ENCODE measurements at places on chromosomes 12 and 14. TPM values are rescaled to one million over a fixed set of nuclear protein-coding genes. Genes with fewer than 3 reads are reported as not detected.

OGFOD2 gene
- total RNA-seq = 14.7 TPM

FAM186B gene
- 0.36 TPM for total RNA-seq

AKAP6 gene
- total RNA-seq = 4.4 TPM

CLEC4C gene
- total RNA-seq = not detected

ADAMTS20 gene
- not detected for total RNA-seq

BAZ1A gene
- total RNA-seq = 34.6 TPM

LIN7A gene
- 0.56 TPM for total RNA-seq

- ATAC-seq = no peak
These were observed 179.3 kb downstream of the ADCK1 start for GRCh38 chr14:77979171-77979570.

- no peak for ATAC-seq
These were observed 69.1 kb downstream of the ASCL4 start for GRCh38 chr12:107843351-107844311.

DNA sequence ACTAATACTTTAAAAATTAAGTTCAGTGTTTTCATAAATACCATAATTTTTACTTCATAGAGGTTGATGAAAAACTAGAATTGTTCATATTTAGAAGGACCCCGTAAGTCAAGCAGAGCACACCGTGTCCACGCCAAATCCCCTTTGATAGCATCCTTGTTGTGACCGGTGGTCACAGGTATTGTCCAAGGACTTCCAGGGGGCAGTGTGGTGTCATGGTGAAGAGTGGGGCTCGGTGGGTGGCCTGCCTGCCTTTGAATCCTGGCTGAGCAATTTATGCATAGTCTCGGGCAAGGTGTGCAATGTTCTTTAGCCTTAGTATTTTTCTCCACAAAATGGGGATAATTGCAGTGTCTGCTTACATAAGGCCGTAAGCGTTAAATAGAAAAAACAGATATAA is 169.9 kb downstream of the KTN1 start:
- ATAC-seq = no peak

- no peak for ATAC-seq
These were observed 10.0 kb downstream of the SMIM41 start for GRCh38 chr12:52089491-52089890.

DNA sequence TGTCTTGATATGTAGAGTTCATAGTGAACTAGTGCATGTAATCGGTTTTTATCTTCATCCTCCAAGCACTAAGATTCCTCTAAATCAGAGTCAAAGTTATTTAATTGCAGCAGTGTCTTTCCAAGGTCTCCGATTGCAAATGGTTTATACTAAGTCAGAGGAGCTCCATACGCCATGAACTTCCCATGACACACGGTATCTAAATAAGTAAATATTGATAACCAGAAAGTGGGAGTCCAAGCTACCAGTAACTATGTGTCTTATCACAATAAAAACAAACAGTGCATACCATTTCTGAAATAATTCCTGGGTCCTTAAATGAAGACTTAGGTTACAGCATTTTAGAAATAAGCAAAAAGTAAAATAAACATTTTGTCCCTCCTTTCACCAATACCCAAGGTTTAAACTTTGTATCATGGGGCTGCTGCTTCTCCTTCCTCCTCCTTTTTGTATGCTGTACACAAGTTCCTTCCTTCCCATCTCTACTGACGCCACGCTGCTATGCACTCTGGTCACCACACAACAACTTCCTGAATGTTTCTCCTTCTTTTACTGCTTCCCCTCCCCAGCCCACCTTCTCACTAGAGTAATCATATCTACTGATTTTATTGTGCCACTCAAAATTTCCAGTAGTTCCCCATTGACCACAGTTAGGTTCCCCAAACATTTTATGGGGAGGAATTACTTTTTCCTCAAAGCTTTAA is 10.7 kb downstream of the NR1H4 start:
- no peak for ATAC-seq

GRCh38 chr12:115374480-115375185 is 690.7 kb upstream of the TBX3 start:
- no peak for ATAC-seq

DNA sequence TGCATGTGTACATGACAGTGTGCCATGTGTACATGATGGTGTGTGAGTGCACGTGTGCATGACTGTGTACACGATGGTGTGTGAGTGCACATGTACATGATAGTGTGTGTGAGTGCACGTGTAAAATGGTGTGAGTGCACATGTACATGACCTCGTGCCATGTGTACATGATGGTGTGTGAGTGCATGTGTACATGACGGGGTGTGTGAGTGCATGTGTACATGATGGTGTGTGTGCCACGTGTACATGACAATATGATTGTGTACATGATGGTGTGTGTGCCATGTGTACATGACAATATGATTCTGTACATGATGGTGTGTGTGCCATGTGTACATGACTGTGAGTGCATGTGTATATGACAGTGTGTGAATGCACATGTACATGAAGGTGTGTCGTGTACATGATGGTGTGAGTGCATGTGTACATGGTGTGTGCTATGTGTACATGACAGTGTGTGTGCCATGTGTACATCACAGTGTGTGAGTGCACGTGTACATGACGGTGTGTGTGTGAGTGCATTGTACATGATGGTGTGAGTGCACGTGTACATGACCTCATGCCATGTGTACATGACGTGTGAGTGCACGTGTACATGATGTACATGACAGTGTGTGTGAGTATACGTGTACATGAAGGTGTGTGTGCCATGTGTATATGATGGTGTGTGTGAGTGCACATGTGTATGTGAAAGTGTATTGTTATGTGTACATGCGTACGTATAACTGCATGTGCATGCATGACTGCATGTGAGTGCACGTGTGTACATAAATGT is 46.3 kb downstream of the FBRSL1 start:
- ATAC-seq = no peak

DNA sequence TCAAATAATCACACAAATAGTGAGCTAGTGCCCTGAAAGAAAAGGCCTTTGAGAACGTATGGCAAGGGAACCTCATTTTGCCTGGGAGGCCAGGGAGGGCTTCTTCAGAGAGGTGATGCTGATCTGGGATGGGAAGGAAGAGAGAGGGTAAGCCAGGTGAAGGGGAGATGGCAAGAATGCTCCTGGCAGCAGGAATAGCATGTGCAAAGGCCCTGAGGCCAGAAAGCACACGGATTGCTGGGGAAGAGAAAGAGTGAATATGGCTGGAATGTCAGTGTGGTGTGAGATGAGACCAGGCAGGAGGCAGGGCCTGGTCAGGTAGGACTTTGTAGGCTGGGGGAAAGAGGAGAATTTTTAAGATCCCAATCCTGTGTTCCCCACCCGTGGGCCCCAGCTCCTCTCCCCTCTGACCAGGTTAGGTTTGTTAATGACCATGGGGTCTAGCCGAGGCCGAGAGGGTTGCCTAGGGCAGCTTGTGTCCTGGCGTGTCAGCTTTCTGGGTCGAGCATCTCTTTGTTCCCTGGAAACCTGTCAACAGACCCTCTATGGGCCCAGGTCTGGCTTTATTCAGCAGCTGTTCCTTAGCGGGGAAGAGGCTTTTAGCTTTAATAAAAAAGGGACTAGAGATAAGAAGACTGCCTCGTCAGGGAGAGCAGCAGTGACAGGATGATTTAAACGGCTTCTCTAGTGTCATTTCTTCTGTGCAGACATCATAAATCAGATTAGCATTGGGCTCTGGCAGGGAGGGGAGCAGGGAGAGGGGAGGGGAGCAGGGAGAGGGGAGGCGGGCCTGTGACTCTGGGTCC is 123.4 kb downstream of the ADCK1 start:
- no peak for ATAC-seq

- peak; percentile 50 for ATAC-seq
These were observed at the start of gene BCL2L14 for GRCh38 chr12:12070674-12071656. TSS of gene BCL2L14 (plus strand) at chr12:12070939. CDS start at chr12:12079306, 8,367 bp downstream.

- ATAC-seq = no peak
These were observed 108.8 kb downstream of the ETNK1 start for GRCh38 chr12:22733756-22734155.

GRCh38 chr14:63788011-63788933 is 60.4 kb upstream of the SGPP1 start:
- peak; percentile 15 for ATAC-seq

GRCh38 chr14:85531141-85531586 is 1.2 kb downstream of the FLRT2 start:
- no peak for ATAC-seq

DNA sequence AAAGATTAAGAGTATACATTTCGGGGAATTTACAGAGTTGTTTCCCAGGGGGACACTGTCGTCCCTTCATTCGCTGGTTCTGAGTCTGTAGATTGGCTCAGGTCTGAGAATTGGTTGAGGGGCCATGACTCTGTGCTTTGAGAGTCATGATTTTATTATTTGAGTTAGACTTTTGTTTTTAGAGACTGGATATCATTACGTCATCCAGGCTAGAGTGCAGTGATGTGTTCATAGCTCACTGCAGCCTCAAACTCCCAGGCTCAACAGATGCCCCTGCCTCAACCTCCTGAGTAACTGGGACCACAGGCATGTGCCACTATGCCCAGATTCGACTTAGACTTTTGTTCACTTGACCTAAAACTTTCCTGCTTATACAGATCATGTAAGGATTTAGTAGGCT is 112.3 kb upstream of the C14orf180 start:
- ATAC-seq = no peak

DNA sequence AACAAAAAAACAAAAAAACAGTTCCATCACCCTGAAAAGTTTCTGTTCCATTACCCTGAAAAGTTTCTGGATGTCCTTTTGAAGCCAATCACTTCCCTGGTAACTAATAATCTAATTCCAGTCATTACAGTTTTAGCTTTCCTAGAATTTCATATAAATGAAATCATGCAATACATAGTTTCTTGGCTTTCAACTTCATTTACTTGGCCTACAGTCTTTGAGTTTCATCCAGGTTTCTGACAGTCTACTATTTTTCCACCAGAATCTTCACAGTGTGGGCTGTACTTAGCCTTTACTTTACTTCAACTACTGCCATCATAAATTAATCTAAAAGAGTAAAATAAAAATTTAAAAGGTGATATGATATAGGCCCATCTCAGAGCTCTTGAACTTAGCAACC is 55.5 kb downstream of the RPS6KA5 start:
- ATAC-seq = no peak

DNA sequence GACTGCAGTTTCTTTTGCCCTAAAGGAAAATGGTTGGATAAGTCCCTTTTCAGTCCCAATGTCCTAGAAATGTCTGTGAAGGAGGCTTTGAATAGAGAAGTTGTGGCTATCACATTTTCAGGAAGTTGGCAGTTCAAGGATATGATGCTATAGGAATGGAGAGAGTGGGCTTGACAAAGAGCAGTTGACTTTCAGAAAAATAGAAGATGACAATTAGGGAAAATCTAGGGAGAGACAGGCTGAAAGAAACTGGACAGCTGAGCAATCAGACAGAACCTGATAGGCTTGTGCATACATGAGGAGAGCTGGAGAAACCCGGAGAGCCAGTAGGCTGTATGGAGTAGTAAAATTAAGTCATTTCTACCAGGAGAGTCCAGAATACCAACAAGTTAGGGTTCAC is 50.5 kb downstream of the LMNTD1 start:
- no peak for ATAC-seq

DNA sequence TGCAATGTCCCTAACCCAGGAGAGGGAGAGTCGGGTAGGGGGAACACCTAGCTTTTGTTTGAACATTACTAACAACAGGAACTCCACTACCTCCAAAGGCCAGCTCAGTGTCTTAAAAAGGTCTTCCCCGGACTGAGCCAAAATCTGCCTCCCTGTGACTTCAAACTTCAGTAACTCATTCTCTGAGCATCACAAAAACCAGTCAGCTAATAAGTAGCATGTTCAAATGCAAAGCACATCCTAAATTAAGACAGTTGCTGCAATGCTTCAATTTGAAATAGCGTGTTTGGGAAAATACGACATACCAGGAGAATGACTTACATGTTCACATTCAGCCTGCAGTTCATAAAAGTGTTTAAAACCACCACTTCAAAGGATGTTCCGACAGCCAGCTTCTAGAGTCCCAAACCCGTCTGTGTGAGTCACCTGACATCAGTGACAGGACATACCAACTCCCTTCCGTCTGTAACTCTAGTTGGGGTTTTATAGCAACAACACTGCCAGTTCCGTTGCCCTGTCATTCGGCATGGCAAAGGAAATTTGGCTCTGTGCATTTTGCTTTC is 13.0 kb downstream of the ZFP36L1 start:
- peak; percentile 34 for ATAC-seq

DNA sequence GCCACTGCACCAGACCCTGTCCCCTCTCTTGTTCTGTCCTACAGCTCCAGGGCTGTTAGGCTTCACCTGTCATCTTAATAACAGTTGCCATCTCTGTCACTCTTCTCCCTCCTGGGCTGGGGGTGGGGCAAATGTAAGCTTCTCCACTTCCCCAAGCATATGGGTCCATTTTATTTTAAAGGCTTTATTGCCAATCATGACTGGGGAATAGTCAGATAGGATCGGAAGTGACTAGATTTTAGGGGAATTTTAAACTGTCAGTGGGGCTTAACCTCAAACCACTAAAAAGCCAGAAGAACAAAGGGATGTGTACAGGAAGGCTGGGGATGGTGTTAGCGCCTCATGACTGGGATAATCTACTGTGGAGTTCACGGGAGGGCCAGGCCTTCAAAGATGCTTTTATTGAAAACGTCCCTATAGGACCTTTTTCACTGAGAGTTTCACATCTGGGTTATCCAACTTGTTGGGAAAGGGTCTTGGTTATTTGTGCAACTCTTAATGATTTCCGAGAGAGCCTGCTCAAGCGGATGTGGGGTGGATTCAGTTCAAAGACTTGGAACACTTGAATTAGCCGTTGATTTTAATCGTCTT is 41.6 kb downstream of the CHST11 start:
- ATAC-seq = no peak

DNA sequence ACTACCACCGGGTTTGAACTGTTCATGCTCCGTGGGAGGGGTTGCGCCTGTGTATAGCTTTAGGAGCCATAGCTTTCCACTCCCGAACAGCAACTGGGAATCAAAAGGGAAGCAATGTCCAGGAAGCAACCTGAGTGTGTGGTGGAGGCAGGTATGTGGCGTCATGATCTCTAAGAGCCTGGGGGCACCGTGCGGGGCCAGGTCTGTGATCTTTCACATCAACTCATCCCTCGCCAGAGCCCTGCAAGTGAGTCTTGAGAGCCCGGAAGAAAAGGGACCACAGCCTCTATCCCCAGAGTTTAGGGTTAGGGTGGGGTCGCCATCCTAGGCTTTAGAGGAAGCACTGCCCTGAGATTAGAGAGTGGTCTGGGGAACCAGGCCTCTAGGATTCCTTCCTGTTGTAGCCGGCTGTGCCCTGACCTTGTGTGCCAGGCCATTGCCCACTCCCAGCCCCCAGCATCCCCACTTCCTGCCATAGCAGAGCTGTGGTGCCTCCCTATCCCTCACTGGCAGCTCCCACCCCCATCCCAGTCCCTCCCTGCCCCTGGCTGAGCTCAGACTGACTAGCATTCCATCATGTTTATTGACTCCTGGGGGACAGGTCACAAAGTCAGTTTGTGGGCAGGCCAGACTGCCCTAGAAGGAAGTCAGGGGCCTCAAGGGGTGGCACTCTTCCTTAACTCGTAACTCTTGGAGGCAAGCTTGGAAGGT is 745 bp upstream of the ADCY4 start:
- no peak for ATAC-seq
